ENCODE measurements at places on chromosomes 13 and 19.

DNA sequence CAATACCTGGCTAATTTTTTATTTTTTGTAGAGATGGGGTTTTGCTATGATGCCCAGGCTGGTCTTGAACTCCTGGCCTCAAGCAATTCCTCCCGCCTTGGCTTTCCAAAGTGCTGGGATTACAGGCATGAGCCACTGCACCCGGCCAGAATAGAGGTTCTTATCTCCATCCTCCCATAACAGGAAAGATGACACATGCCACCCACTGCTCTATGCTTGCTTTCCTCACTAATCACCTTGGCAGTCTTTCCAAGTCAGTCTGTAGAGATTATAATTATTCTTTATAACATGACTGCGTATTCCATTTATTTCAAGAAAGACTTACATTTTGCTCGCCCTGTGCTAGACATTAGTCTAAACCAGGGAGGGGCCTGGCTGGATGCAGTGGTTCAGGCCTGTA lies 6.7 kb downstream of the VAV1 start:
- no peak for DNase-seq

DNA sequence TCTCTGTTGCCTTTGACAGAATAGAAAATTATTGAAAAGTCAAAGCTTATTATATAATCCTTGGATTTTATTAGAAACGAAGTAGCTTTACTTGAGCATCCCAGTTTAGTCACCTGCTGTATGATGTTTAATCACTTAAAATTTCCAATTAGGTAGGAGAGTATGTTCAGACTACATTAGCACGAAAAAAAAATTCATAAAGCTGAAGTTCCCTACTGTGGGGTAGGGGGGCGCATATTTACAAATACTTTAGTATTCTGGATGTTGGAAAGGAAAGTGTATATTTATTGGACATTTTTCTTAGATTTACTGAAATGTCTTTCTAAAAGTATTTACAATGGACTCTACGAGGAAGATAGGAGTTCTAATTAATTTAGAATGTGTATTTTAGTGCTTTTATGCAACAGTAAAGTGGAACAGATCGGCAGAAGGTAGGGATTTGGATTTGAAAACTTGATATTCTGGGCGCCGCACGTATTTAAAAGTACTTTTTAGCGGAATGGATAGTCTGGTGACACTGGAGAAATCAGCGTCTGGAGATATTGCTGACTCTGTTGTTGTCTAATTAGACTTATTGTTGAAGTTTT lies 1.9 kb downstream of the CDK8 start:
- DNase-seq: peak; percentile 46

- no peak for DNase-seq
Measured at GRCh38 chr19:2113439-2114211, 16.9 kb downstream of the IZUMO4 start.

DNA sequence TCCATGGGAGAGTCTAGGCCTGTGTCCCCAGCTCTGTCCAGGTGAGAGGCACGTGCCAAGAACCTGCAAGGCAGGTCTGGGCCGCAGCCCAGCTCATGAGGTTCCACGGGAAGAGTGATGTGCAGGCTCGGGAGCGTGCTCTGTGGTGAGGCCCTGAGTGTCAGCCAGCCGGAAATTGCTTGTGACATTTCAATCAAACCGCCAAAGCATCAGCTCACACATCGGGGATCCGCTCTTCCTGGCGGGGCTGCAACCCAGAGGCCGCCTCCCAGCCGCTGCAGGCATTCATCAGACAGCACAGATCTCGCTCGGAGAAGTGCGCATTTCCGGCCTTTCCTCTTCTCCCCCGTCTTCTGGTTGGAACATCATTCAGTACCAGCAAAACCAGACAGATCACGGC lies 109.3 kb downstream of the KDM4B start:
- no peak for DNase-seq

DNA sequence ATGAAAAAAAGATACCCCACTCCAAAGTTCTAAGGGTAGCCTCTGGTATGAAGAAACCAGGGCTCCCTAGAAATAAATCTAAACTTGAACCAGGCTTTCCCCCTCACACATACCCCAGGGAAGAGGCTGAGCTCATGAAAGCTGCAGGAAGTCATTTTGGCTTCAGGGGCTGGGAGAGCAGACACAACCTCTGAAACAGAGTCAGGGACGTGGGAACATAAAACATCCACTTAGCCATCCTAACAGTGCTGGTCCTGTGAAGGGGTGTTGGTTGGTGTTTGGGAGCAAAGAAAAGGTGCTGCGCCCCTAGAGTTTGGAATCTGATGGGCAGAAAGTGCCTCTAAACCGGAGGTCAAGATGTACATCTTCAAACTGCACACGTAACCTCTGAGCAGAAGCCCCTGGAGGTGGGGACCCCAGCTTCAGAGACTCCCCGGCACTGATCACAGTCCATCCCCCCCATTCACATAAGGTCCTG lies 15.8 kb downstream of the RAB3D start:
- no peak for DNase-seq

- no peak for DNase-seq
Measured at GRCh38 chr19:34481861-34482379, 362 bp downstream of the WTIP start.

GRCh38 chr13:71524613-71525304 lies 342.2 kb downstream of the DACH1 start:
- no peak for DNase-seq

DNA sequence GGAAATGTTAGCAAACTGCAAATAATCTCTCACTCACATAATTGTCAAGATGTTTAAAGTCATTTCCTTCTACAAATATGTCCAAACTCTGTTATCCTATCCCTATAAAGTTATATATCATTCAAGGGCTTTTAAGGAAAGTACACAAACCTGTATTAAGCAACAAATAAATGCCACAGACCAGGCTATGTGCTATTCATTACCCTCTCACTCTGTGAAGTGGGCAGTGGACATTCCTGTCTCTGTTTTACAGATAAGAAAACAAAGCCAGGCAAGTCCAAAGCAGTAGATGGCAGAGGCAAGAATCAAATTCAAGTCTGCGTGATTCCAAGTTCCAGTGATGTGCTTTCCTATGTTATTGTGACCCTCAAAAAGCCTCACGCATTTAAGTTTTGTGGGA lies 140.6 kb downstream of the LHFPL6 start:
- DNase-seq: no peak

- DNase-seq: no peak
Measured at GRCh38 chr13:109971006-109971405, 184.6 kb upstream of the IRS2 start.

GRCh38 chr13:39998166-39998565 lies 342.7 kb downstream of the COG6 start:
- DNase-seq: no peak

- no peak for DNase-seq
Measured at GRCh38 chr19:29650772-29651387, 14.4 kb upstream of the PLEKHF1 start.

GRCh38 chr13:71089056-71089455 lies 777.9 kb downstream of the DACH1 start:
- no peak for DNase-seq

- DNase-seq: peak; percentile 14
Measured at GRCh38 chr13:98577836-98578285, 954 bp upstream of the STK24 start.

DNA sequence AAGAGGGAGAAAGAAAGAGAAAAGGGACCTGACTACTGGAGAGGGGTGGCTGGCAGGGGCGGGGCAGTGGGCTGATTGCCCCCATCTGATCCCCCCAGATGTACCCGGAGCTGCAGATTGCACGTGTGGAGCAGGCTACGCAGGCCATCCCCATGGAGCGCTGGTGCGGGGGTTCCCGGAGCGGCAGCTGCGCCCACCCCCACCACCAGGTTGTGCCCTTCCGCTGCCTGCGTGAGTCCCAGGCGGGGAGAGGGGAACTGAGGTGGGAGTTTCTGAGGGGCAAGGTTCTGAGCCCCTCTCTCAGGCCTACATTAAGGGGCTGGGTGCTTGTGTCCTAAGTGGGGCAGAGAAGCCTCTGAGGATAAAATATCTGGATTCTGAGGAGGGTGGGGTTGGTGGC lies 2.4 kb downstream of the APLP1 start:
- no peak for DNase-seq

DNA sequence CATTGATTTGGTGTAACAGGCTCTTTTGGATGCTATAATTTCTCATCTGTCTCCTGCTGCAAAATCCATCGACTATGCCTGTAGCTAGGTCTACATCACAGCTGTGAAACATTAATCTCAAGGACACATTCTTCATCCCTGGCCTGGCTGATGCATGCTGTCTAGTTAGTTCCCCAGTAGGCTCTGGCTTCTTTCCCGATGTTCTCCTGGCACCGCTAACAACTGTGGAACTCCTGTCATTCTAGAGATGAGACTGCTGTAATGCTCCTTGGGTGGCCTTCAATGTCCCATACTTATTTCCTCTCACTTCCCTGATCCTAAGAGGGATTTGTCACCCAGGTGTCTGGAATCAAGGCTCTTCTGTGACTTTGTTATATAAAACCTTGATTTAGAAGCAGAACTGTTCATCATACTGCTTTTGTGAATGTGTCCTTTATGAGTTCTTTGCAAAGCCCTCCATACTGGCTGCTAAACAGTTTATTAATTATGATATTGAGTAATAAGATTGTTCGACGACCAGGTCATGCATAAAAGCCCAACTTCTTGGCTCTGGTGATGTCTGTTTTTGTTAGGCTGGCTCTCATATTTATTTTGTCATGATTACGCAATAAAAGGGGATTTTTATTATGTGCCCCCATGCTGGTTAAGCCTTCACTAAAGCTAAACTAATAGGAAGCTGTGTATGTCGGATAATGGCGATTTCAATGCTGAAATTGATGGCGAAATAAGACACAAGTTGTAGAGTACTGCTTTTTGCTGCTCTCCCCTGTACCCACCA lies 227.5 kb downstream of the DCT start:
- no peak for DNase-seq

- DNase-seq: no peak
Measured at GRCh38 chr19:1027650-1028061, 1.2 kb downstream of the CNN2 start.

GRCh38 chr13:74464670-74465069 lies 330.5 kb upstream of the KLF12 start:
- no peak for DNase-seq

DNA sequence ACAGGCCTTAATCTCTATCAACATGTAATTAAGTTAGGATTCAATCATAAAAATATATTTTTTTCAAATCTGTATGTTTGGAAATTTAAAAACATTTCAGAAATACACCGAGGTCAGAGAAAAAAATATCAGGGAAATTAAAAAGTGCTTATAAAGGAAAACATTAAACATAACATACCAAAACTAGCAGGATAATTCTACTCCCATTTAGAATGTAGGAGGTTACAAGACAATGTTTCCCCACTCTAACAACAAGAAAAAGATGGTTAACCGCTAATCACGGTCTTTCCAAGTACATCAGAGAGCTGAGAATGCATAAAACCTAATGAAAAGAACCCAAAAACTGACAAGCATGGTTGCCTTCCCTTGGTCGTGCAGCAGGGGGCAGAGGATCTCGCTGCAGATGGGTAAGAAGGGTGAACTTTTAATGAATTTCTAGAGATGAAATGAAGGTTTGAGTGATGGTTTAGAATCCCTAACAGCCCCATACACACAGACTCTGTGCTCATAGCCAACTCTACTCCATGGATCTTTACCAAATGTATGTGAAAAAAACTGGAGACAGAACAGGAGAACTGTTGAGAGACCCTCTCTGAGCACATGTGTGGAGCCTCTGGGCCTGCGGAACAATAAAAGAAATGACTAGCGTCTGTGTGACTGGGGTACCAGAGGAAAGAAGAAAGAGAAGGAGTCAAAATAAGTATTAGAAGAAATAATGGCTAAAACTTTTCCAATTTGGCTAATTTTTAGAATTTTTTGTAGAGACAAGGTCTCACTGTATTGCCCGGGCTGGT lies 51.3 kb upstream of the LSM14A start:
- DNase-seq: peak; percentile 73

DNA sequence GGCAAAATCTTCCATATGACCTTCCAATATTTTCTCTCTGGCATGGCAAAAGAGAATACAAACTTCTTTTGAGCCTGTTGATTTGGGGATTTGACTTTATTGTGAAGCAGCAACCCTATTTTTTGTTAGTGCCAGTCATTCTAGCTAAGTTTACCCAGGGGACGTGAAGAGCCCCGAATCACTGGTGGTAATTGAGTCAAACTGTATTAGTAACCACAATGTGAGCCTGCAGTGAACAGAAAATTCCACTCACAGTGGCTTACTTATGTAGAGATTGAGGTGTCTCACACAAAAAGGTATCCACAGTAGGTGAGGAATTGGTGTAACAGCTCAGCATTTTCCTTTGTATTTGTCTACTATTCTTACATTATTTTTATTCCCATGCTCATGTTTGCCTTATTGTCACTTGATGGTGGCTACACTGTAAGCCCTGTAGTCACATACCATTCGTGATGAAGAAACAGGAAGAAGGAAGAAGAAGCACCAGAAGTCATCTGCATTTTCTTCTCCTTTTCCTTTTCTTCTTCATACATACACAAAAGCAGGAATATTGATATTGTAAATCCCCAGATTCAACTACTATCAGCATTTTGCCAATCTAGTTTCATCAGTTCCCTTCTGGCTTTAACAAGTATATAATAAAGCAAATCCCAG lies 33.3 kb upstream of the MYCBP2 start:
- no peak for DNase-seq

DNA sequence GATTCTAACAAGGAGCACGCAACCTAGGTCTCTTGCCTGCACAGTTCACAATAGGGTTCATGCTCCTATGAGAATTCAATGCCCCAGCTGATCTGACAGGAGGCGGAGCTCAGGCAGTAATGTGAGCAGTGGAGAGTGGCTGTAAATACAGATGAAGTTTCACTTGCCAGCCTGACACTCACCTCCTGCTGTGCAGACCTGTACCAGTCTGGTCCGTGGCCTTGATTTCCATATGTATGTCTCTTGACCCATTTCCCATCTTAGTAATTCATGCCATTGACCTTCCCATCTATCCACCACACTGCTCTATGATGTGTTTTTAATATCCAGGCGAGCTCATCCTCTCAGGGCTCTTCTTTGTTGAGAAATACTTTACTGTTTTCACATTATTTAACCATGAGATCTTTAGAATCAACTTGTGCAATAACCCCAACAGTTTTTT lies 95.2 kb downstream of the LRCH1 start:
- DNase-seq: peak; percentile 37

- DNase-seq: peak; percentile 79
Measured at GRCh38 chr19:45446295-45446694, 21.5 kb upstream of the FOSB start.

GRCh38 chr19:3236272-3236671 lies 11.8 kb downstream of the CELF5 start:
- DNase-seq: no peak

DNA sequence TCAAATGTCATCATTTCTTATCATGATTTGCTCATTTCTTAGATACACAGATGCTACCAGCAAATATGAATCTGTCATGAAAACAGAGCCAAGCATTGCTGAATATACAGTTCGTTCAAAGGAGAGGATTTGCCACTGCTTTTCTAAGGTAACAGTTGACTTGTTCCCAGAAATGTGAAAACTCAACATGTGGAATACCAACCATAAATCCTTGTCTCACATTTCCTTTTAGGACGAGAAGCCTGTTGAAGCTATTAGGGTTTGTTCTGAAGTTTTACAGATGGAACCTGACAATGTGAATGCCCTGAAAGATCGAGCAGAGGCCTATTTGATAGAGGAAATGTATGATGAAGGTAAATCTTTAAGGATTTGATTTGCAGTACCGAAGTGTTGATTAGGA lies 86.7 kb downstream of the DNAJC3 start:
- no peak for DNase-seq

Data from common myeloid progenitor, CD34-positive (primary cell).